MM.1S (cell line): ENCODE measurements at places on chromosomes 12 and 14.

DNA sequence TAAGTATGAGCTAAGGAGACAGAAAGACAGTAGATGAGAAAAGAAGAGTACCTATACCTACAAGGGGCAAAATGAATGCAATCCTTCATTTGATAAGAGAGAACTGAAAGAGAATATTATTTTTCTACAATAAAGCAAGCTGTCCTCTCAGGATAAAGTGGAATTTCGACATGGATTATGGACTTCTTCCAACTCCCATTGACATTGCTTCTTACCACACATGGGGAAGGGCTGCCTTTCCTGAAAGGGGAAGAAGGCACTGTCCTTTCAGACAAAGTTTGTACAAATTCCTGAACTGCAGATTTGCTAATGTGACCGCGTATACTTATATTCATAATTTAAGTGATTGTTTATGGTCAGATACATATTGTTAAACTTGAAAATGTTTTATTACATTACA, 4.3 kb upstream of the HEBP1 start:
- no peak for DNase-seq

DNA sequence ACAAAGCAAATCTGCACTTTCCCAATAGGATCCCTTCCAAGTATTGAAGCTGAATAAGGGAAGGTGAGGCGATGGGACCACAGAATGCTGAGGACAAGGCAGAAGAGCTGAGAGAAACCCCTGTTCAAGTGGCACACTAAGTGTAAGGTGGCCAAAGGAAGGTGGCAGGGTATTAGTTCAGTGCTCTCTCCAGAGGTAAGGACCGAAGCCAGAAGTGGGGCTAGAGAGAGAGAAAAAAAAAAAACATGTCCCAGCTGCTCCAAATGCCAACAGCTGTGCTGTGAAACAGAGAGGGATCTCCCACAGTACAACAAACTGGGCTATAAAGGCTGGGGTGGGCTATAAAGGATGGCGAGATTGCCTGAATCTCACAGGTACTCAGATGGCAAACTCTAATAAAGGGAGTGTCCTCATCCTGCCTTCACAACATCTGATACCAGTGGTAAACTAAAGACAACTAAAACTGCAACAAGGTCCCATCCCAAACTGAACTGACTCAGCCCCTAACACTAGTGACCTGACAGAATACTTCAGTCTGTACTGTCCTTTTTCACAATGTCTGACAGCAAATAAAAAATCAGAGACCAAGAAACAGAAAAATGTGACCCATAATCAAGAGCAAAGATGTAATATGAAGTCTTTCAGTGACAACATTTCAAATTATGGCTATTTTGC, 47.9 kb downstream of the CDK17 start:
- no peak for DNase-seq

DNA sequence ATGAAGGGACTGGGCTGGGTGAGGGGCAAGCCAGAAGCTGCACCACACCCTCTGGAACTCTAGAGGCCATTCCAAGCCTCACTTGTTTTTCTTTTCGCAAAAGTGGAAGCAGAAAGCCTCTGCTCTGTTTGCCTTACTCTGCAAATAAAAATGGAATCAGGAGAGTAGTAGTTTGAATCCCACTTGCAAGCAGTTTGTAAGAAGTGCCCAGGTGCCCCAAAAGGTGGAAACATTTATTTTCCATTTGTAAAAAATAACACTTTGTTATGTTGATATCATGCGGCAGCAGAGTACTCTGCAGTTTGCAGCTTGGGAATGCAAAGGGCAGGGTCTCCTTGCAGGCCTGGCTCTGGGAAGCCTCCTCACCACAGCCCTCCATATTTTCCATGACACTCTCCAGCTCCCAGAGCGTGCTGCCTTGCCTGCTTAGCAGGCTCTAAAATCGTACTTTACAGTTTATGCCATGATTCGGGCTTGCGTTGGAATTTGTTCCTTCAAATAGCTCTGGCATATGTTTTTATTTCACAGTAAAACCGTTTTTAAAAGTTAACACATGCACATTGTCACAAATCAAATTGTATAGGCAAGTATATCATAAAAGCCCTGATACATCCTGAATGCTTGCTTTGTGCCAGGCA, 20.0 kb downstream of the TUNAR start:
- no peak for DNase-seq

- no peak for DNase-seq
These were observed 20.0 kb downstream of the ZFP36L1 start for GRCh38 chr14:68772761-68773381.

- DNase-seq: no peak
These were observed 22.1 kb downstream of the ZBTB42 start for GRCh38 chr14:104822821-104823615.

- DNase-seq: peak; percentile 51
These were observed 39.8 kb downstream of the IFNG start for GRCh38 chr12:68119724-68120211.

DNA sequence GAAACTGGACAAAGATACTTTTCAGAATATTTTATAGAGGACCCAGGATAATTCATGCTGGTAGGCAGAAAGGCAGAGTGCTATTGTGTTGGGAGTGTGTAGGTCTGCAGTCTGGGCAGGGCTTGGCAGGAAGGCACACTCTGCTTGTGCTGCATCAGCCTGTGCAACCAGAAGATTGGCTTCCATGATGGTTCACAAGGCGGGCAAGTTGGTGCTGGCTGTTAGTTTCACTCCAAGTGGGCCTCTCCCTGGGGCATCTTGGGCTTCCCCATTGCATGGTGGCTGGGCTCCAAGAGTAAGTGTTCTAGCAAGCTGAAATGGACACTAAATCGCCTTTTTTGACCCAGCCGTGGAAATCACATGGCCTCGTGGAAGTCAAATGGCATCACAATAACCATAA, 1.8 kb upstream of the UBE2N start:
- no peak for DNase-seq

DNA sequence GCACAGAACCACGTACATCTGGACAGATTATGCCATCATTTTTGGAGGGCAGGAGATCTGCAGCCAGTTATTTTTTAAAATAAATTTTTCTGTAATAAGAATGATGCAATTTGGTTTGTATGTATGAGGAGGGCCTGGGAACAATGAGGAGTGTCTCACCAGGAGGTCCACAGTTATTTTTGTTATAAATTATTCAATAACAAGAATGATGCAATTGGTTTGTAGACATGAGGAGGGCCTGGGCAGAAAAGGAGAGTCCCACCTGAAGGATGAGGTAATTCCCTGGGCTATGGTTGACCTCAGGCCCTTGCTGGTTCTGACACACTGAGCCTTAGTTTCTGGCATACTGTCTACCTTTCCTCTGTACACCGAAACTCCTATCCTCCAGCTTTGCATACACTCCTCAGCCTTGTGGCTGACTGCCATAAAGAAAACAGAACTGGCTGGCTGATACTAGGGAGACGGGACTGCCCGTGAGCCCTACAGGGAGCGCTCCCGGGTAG, 9.0 kb upstream of the DCD start:
- DNase-seq: peak; percentile 15

- peak; percentile 39 for DNase-seq
These were observed 2.7 kb upstream of the RPS6KA5 start for GRCh38 chr14:91063119-91063518.

- DNase-seq: no peak
These were observed 11.3 kb upstream of the PLBD2 start for GRCh38 chr12:113347107-113347506.
